ENCODE measurements at places on chromosomes 16 and 17.

DNA sequence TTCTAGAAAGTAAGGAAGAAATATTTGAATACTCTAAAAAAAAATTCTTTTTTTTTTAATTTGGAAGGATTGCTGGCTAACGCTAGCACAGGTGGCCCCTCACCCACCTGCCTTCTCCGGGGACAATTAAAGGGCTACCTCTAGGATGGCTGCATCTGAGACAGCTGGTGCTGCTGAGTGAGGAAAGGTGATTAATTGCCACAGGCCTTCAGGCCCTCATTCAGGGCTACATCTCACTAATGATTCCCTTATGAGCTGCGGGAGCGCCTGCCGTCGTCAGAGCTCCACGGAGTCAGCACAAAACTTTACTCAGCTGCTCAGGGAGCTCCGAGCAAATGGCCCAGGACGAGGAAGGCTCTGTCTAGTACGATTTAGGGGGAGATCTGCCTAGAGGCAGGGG is 27.0 kb upstream of the AKTIP start:
- no peak for DNase-seq

DNA sequence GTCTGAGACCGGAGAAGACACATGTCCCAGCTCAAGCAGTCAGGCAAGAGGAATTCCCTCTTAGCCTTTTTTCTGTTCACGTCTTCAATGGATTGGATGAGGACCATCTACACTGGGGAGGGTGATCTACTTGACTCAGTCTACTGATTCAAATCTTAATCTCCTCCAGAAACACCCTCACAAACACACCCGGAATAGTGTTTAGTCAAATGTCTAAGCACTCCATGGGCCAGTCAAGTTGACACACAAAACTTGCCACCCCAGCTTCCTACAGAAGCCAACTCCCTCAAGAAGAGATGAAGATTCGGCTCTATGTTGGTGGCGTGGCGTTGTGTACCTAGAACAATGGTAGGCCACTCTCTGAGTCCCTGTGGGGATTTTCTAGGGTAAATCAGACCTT is 22.5 kb upstream of the NKD1 start:
- no peak for DNase-seq

DNA sequence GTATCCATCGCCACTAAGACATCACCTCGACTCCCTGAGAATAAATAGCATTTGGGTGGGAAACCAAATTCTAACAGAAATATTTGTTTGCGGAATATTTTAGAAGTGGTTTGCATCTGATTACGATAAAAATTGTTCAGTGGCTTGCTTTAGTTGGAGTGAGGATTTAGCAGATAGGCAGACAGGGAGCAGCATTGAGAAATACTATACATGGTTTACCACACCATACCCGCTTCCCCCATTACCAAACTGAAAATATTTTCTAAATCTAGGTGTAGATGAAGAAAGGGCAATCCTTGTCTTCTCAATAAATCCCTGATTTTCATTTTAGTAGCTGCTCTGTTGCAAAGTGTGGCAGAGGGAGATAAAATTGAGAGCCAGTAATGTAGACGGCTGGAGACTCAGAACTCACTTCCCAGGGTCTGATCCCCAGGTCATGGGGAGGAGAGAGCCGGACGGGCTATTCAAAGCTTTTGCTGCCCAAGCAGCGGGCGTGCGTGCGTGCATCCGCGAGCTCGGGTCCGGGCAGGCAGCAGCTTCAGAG is 808 bp upstream of the BAHCC1 start:
- DNase-seq, result no peak

GRCh38 chr17:78986649-78987328 is 7.1 kb upstream of the LGALS3BP start:
- DNase-seq, result no peak

Data from CD4-positive, alpha-beta memory T cell (primary cell).